ENCODE measurements at places on chromosomes 2 and 18.

GRCh38 chr2:204434660-204435462 is 110.4 kb upstream of the PARD3B start:
- no peak for DNase-seq

DNA sequence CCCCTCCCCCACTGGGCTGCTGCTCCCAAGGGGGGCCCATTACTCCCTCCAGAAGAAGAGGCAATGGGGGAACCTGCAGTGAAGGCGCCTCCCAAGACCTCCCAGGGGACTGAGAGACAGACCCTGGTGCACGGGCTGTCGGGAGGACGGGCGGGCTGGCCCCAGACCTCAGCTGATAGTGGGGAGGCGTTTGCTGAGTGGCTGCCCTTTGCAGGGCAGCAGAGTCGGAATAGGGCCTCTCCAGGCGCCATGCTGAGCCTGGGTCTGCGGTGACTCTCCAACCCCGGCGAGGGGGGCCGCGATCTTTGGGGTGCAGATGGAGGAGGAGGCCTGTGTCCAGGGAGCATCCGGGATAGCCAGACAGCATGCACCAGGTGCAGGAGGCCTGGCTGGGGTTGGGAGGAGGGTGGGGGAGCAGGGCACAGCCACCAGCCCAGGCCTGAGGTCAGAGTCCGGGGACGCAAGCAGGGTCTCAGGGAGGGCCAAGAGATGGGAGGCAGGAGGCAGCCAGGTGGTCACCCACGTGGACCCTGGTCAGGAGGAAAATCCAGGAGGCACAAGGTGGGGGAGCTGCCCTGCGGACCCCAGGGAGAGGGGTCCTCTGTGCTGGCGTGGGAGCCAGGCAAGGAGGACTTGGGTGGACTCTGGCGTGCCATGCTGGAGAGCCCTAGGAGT is 11.0 kb downstream of the CROCC2 start:
- no peak for DNase-seq

DNA sequence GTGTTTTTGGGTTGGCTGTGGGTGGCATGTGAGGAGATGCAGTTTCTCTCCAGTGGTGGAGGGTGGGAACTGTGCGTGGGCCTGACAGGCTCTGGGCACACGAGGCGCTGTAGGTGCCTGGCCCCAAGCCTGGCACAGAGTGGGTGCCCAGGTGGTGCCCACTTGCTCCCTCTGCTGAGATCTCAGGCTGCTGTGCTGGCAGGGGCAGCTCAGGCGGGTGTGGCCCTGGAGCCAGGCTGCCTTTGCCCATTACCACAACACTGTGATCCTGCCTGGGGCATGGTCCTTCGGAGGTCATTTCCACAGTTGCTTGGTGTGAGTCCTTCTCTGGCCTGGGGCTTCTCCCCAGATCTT is 20.4 kb downstream of the TSHZ1 start:
- no peak for DNase-seq

- no peak for DNase-seq
Observed at GRCh38 chr2:100754951-100755350, 65.0 kb upstream of the NPAS2 start.

- no peak for DNase-seq
Observed at GRCh38 chr2:206988884-206989283, 49.6 kb downstream of the CPO start.

DNA sequence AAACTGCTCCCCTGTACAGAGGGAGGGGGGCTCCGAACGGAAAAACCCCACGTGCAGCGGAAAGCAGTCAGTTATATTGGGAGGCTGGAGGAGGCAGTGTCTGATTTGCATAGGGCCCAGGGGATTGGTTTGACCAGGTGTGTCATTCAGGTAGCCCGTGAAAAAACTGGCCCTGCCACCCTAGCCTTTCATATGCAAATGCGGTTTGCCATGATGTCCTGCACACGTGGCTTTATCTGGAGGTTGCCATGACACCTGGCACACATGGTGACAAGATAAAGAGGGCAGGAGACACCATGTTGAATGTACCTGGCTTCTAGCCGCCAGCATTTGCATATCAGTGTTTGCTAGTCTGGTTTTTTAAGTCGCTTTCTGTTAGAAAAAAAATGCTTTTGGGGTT is 20.5 kb downstream of the SLC25A52 start:
- no peak for DNase-seq

GRCh38 chr18:8835521-8835953 is 130.2 kb downstream of the MTCL1 start:
- DNase-seq = no peak

GRCh38 chr18:33231474-33232317 is 208.8 kb downstream of the CCDC178 start:
- no peak for DNase-seq
